ENCODE measurements at places on chromosomes 5 and 9.

- H3K27ac ChIP-seq = no peak overlapping the region
- no peak overlapping the region for H3K4me3 ChIP-seq
- H3K27me3 ChIP-seq = peaks cover 21% of the 10 kb centered on the region
- no peaks in the 10 kb centered on the region for H3K36me3 ChIP-seq
- H3K4me1 ChIP-seq = peaks cover 5% of the 10 kb centered on the region
- no peak for DNase-seq
Measured at GRCh38 chr9:127627494-127627855, 15.4 kb downstream of the STXBP1 start.

GRCh38 chr5:171850324-171850947 lies 64.8 kb downstream of the SMIM23 start:
- no peak overlapping the region for H3K27ac ChIP-seq
- no peaks in the 10 kb centered on the region for H3K27me3 ChIP-seq
- no peak overlapping the region for H3K4me3 ChIP-seq
- no peak for DNase-seq
- H3K4me1 ChIP-seq = no peaks in the 10 kb centered on the region

DNA sequence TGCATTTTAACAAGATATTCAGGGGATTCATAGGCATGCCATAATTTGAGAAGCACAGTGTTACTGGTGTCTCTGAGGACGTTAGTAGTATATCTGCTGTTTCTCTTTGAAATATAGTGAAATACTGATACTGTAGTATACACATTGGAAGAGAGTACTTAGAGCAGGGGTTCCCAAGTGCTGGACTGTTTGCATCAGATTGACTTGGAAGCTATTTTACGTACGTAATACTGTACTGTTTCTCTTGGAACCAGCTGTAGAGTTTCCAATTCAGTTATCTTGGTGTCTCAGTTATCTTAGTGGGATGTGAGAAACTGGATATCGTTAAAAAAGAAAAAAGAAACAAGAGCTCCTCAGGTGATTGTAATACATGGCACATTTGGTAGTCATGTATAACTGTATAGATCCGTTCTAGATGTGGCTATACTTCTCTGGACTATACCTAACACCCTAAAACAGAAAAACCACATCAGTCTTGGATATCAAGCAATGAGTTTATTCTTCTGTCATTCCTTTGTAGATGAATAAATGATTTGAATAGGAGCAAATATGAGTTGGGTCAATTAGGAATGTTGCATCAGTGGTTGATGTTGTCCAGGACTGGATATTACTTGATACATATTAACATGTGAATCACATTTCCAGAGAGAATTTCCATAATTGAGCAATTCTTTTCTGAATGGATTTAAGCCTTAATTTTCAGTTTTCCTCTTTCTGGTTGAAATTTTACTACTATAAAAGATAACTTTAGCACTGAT lies 33.4 kb downstream of the PRRC1 start:
- H3K27me3 ChIP-seq = no peaks in the 10 kb centered on the region
- peaks cover 29% of the 10 kb centered on the region for H3K36me3 ChIP-seq
- H3K4me1 ChIP-seq = peaks cover 7% of the 10 kb centered on the region
- DNase-seq = no peak

- H3K27me3 ChIP-seq = no peaks in the 10 kb centered on the region
- DNase-seq = no peak
- H3K36me3 ChIP-seq = no peaks in the 10 kb centered on the region
- no peaks in the 10 kb centered on the region for H3K4me1 ChIP-seq
- no peak overlapping the region for H3K27ac ChIP-seq
Measured at GRCh38 chr5:144460600-144460999, 289.9 kb downstream of the KCTD16 start.

GRCh38 chr5:10702040-10702629 lies 58.9 kb downstream of the DAP start:
- DNase-seq = no peak
- no peak overlapping the region for H3K4me3 ChIP-seq
- H3K27ac ChIP-seq = no peak overlapping the region
- peaks cover 41% of the 10 kb centered on the region for H3K4me1 ChIP-seq
- H3K27me3 ChIP-seq = no peaks in the 10 kb centered on the region

DNA sequence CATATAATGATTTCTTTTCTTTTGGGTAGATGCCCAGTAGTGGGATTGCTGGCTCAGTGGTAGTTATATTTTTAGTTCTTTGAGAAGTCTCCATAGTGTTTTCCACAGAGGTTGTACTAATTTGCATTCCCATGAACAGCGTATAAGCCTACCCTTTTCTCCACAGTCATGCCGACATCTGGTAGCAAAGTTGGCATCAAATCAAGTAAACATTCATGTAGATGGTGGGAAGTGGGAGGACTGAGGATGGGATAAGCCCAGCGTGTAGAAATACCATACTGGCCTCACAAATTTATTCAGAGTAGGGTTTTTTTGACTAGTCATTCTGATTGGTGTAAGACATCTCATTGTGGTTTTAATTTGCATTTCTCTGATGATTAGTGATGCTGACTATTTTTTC lies 115.4 kb downstream of the EGFLAM start:
- H3K27ac ChIP-seq = no peak overlapping the region
- no peak for DNase-seq
- H3K4me3 ChIP-seq = no peak overlapping the region
- H3K36me3 ChIP-seq = no peaks in the 10 kb centered on the region
- H3K4me1 ChIP-seq = no peaks in the 10 kb centered on the region

DNA sequence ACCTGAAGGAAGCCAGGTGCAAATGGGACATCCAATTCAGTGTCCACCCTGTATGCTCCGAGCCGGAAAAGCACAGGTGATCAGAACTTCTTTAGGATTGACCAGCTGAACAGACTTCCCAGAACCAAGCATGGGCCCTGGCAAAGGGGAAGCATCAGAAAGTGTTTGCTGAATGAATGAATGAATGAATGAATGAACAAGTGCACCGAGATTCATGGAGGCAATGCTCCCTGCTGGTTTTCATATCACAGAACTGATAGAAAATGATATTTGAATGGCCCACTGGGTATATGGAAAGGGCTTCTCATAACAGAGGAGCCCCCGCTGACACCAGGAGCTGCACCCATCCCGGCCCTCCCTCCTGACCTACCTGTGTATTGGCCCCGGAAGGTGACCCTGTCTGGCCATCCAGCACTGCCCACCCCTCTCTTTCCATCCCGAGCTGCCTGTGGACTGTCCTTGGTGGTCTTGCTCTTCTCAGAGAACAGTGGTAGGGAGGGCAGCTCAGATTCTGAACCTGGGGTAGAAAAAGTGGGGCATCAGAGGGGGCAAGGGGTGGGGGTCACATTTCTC lies 15.9 kb downstream of the ORM2 start:
- H3K4me3 ChIP-seq = no peak overlapping the region
- no peak for DNase-seq
- H3K27me3 ChIP-seq = no peaks in the 10 kb centered on the region
- peaks cover 51% of the 10 kb centered on the region for H3K4me1 ChIP-seq
- no peak overlapping the region for H3K27ac ChIP-seq
- H3K36me3 ChIP-seq = peaks cover 92% of the 10 kb centered on the region

DNA sequence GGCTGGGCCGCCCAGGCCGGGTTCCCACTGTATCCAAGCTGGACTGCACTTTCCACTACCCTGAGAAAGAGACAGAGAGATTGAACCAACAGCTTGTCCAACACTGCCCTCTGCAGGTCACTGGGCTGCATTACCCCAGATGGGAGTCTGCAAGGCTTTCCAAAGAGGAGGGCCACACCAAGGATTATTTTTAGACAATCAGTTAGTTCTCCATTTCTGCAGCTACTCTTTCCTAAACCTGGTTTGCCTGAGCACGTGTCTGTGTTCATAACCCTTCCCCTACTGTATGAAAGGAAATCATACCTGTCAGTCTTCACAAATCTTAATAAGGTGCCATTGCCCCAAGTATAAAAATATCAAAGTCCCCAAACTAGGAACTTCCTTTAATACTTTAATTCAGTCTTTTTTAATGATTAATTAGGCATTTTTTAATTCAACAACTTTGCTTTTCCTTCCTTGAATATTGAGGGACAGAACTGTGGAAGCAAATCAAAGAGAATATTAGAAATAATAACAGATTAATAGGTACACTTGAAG lies 13.4 kb upstream of the FGF1 start:
- peaks cover 21% of the 10 kb centered on the region for H3K27me3 ChIP-seq
- DNase-seq = peak; percentile 53
- no peak overlapping the region for H3K27ac ChIP-seq
- H3K4me1 ChIP-seq = no peaks in the 10 kb centered on the region

GRCh38 chr9:123964761-123965160 lies 34.8 kb upstream of the DENND1A start:
- H3K4me3 ChIP-seq = no peak overlapping the region
- no peak overlapping the region for H3K27ac ChIP-seq
- peaks cover 54% of the 10 kb centered on the region for H3K27me3 ChIP-seq
- H3K4me1 ChIP-seq = no peaks in the 10 kb centered on the region
- H3K36me3 ChIP-seq = no peaks in the 10 kb centered on the region

- H3K4me3 ChIP-seq = no peak overlapping the region
- no peak overlapping the region for H3K27ac ChIP-seq
- H3K27me3 ChIP-seq = no peaks in the 10 kb centered on the region
- peaks cover 30% of the 10 kb centered on the region for H3K36me3 ChIP-seq
- peaks cover 19% of the 10 kb centered on the region for H3K4me1 ChIP-seq
Measured at GRCh38 chr9:91296354-91296753, 65.4 kb downstream of the AUH start.

DNA sequence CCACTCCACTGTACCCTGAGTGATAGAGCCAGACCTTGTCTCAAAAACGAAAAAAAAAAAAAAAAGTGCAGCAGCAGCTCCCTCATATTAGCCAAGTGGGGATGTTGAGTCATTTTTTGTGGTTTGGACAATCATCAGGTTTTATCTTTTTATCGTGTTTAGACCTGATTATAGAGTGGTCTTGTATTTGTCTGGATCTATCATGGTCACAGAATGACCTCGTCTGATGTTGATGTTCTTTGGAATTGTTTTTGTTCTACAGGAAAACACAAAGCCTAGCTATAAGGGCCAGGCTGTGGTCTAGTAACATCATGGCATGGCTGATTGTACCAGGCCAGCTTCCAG lies 1.6 kb upstream of the FBXW11 start:
- DNase-seq = no peak
- H3K4me1 ChIP-seq = peaks cover 36% of the 10 kb centered on the region
- peak overlapping the region; percentile 95 for H3K4me3 ChIP-seq
- H3K27ac ChIP-seq = no peak overlapping the region

- peaks cover 74% of the 10 kb centered on the region for H3K4me1 ChIP-seq
- H3K36me3 ChIP-seq = peaks cover 58% of the 10 kb centered on the region
- peak; percentile 70 for DNase-seq
- peak overlapping the region; percentile 74 for H3K4me3 ChIP-seq
Measured at GRCh38 chr5:1502046-1502736, 21.6 kb downstream of the LPCAT1 start.

GRCh38 chr5:169511708-169512107 lies 71.9 kb upstream of the SPDL1 start:
- H3K27ac ChIP-seq = no peak overlapping the region
- H3K36me3 ChIP-seq = no peaks in the 10 kb centered on the region

DNA sequence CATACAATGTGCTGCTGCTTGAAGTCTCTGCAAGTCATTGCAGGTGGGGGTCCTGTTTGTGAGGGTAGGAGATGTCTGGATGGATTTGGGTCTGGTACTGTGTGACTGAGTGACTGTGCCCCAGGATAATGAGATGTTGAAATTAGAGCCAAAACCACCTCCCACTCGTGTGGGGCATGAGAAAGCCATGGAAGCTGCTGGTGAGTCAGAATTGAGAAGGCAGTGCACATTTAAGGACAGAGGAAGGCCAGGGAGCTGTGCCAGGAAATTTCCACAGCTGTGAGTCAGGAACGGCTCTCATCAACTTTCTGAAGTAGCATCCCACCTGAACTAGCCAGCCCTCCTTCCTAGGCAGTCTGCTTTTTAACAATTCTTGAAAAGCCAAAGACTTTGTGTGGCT lies 229.8 kb downstream of the DRD1 start:
- H3K4me1 ChIP-seq = no peaks in the 10 kb centered on the region
- H3K27me3 ChIP-seq = peaks cover 26% of the 10 kb centered on the region

- H3K4me3 ChIP-seq = no peak overlapping the region
- DNase-seq = no peak
- H3K4me1 ChIP-seq = no peaks in the 10 kb centered on the region
- no peaks in the 10 kb centered on the region for H3K36me3 ChIP-seq
- H3K27ac ChIP-seq = no peak overlapping the region
- no peaks in the 10 kb centered on the region for H3K27me3 ChIP-seq
Measured at GRCh38 chr5:35342664-35343063, 112.4 kb upstream of the PRLR start.

GRCh38 chr5:105840800-105841199 lies 1829.9 kb downstream of the EFNA5 start:
- H3K36me3 ChIP-seq = peaks cover 1% of the 10 kb centered on the region
- no peak for DNase-seq
- H3K27me3 ChIP-seq = no peaks in the 10 kb centered on the region
- no peaks in the 10 kb centered on the region for H3K4me1 ChIP-seq

Measured in central memory CD8-positive, alpha-beta T cell (primary cell).